ENCODE measurements at places on chromosomes 12 and 14.

DNA sequence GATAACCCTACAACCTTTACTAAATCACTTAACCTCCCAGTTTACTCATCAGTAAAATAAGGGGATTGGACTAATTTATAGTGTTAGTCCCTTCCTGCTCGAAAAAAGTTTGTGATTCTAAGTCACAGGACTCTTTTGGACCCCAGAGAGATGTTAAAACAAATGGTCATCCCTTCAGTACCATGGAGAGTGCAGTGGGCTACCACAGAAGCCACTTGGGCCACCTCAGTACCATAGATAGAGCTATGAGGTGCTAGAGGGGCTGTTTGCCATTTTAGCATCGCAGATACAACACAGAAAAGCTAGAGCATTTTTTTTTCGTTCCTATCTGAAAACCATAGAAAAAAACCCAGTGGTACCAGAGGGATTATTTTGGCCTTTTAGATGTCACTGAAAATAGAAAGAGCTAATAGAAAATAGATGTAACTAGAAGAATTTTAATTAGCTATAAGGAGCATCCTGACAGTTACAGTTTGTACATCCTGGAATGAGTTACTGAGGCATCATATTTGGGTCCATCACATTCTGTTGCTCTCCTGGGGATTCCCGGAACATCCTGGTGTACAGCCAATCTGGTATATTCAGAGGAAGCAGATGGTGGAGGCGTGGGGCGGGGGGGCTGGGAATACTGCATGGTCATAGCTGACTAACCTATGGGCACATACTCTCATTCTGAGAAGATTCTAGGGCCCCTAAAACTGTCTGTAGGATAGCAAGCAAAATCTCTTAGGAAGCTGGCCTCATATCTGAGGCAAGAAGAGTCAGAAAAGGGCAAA is 2.8 kb downstream of the ZNF219 start:
- DNase-seq = no peak

GRCh38 chr12:112018571-112019237 is 5.5 kb downstream of the ERP29 start:
- no peak for DNase-seq

GRCh38 chr12:24280056-24280842 is 330.8 kb upstream of the SOX5 start:
- no peak for DNase-seq

DNA sequence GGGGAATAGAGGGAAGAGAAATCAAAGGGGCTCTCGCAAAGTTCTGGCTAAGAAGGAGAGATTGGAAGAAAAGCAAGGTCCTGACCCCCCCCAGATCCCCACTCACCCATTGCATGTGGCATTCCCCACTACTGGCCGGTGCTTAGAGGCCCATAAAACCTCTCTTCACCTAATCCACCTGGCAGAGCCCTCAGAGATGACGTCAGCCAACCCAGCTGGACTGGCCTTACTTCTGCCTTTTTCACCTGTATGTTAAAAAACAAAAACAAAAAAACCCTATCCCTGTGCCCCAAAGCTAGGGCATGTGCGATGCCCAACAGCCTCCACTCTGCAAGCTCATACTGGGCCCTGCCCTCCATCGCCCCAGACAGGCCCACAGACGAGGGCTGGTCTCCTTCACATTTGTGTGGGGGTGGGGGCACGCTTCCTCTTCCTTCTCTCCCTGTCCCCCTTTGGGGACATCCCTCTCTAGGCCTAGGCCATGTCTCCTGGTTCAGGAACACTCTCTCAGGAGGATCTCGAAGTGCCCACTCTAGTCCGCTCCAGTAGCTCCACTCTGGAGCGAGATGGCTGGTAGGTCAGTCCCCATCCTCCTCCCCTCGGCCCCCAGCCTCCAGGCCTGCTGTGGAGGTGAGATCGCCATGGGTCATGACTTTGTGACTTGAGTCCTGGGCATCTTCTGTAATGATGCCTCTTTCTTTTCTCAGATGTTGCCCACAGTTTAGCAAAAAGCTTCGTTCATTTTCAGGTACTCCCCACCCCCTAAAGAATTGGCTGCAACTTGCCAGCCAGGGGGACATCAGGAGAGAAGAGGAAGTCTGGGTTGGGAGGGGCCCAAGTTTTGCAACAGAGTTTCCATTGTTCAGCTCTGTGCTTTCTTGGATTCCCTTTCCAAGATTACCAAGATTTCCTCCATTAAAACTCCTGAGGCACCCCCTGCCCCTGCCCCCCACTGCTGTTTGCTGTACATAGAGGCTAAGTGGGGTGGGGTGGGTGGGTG is 37.0 kb downstream of the FIGNL2 start:
- no peak for DNase-seq

DNA sequence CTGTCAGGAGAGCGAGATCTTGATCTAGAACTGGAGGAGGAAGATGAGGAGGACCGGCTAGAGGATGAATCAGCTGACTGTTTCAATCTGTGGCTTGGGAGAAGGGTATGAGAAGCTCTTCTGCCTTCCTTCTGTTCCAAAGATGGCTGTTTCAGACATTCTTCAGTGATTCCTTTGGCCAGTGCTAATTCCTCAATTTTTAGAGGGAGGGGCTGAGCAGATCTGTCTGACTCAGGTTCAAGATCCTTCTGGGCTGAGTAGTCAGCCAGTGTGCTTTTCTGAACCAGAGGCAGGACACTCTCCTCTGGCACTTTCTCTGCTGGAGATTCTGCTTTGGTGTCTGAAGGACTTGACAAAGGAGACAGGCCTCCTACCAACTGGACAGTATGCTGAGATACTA is 15.2 kb downstream of the ACIN1 start:
- DNase-seq = no peak

All from stimulated activated CD8-positive, alpha-beta memory T cell treated with anti-CD3 and anti-CD28 coated beads, Interleukin-15, amount 100 ng/mL, for 1 hour (primary cell).